ENCODE measurements at places on chromosomes 16 and 17.

DNA sequence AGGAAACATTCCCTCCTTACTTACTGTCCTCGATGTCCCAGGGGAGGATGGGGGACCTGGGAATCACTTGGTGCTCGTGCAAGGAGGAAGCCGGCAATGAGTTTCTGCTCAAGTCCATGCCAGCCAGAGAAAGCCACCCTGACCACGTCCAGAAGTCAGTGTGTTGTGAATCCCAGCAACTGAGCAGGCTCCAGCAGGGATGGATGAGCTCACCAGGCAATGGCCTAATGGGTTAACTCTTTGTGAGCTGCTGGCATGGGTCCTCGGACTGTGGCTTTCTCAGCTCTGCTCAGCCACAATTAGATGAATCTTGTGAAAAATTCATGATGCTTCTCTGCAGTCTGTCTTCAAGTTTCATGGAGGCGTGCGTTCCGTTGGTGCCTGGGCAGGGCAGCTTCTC is at the start of gene PIRT:
Gene PIRT (minus strand): TSS at position 167 of the 400 bp plus-strand sequence. CDS start 12,442 bp downstream, outside the sequence.
- no peak for DNase-seq

DNA sequence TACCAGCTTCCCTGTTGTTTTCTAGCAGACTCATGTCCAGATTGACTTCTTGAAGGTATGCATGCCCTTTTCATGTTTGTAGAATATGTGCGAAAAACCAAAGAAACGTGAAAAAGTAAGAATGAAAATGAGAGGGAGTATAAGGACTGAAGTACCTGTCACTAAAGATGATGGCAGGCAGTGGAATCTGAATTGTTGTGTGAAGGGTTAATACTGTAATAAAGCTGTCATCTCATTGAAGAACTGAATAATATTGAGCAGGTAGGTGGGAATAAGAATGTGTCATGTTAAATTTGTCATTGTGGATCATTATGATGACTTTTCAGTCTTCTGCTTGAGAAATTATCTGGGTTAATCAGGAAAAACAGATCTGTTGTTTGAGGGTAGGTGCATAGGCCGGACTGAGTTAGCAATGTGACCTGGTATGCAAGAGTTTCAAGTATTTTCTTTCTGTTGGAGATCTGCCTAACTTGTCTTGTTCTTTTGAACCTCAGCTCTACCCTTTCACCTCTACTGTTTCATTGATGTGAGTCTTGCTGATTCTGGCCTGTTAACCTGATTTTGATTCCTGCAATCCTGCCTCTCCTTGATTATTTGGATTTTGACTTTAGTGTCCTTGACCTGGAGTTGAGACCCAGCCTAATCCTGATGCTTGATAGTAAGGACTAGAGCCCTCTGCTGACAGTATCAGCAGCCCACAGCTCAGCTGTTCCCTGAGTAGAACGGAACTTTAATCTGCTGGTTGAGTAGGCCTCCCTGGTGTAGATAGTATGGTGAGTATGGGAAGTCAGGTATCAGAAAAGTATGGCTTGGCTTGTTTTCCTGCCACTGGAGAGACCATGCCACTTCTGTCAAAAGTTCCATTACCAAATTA is 64.6 kb downstream of the MAP2K4 start:
- DNase-seq: no peak

DNA sequence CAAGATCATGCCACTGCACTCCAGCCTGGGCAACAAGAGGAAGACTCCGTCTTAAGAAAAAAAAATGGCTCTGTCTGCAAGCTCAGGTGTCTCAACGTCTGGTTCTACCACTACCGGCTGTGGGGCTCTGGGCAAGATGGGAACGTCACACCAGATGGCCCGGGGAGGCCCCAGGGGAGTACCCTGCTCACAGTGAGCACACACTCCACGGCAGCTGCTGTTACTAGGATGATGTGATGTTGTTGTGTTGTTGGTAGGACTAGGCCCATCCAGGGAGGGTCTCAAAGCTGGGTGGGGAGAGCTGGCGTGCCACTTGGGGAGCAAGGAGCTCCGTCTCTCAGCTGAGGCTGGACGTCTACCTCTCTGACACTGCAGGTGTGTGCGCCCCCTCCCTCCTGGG is 9.4 kb upstream of the NPTX1 start:
- no peak for DNase-seq

DNA sequence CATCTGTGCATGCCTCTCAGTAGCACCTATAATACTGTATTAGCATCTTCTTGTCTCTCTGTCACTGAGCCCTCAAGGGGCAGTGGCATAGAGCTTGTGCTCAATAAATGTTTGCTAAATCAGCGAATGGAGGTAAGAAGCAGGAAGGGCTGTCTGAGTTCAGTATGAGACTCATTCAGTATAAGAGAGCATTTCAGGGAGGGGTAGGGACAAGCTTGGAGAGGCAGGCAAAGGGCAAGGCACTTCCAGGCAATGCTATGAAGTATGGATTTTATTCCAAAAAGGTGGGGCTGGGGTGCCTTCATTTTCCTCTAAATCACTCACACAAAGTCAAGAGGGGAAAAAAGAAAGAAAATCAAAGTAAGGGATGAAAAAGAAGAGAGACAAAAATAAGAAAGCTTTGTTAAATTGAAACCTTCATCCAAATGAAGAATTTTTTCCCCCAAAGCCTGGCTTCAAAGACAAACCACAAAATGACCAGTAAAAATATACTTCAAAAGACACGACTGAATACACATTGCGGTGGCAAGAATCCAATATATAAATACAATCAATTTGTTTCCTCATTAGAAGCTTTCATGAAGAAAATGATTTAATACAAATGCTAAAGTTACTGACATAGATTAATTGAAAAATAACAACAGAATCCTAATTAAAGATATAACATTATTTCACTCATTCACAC is 51.2 kb downstream of the SKAP1 start:
- no peak for DNase-seq

DNA sequence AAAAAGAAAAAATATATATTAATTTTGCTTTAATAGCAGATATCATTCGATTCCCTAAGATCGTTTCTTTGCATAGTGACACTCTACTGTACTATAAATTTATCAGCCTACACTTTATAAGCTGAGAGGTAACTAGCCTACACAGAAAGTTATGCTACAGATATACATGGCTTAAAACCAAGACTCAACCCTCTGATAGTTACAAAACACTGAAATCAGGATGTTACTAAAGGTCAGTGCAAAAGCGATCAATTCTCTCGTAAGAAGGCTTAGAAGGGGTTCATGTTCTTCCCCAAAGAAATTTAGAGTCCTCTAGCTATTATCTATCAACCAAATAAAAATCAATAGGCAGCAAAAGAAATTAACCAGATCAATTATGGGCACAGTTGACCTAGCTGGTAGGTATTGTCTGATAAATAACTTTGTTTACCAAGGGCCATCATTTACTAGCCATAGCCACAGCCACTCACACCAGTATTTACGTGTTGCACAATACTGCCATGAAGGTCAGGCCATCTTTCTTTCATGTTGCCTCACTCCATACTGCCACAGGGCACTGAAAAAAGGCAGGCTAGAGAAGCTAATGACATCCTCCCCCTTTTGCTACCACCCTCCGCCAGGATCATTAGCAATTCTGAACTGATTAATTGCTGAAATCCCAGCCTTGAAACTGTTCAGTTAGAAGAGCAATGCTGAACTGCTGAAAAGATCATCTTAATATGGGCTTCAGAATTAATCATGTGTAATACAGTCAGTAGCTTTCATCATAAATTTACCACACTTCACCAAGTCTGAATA is 43.7 kb downstream of the RND2 start:
- DNase-seq: no peak

- DNase-seq: peak; percentile 91
These were observed 37.5 kb downstream of the ERCC4 start for GRCh38 chr16:13957197-13958078.

DNA sequence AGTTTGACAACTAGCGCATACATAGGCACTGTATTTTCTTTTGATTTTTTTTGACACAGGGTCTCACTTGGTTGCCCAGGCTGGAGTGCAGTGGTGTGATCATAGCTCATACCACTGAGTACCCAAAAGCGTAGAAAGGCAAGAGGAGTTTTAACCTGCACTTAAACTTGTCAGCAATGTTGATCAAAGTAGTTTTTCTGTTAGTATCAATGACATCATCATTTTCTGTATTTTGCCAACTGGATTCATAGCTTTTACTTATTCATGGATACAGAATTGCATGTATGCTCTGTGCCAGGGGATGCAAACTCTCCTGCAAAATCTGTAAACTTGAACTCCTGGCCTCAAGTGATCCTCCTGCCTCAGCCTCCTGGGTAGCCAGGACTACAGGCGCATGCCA is 55.9 kb upstream of the ATP2A3 start:
- DNase-seq: no peak

DNA sequence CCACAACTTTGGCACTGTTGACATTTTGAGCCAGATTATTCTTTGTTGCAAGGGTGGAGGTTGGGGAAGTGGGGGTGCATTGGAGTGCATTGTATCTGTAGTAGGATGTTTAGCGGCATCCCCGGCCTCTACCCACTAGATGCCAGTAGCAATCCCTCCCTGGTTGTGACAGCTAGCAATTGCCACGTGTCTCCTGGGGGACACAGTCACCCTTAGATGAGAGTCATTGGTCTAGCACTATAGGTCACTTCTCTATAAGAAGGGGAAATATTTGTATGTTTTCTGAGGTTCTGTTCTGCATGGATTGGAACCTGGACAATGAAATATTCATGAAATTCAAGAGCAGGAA is 32.4 kb downstream of the MSI2 start:
- no peak for DNase-seq

GRCh38 chr17:75517297-75517865 is 1.1 kb downstream of the TSEN54 start:
- DNase-seq: no peak

- DNase-seq: peak; percentile 94
These were observed at the start of gene DUSP3 for GRCh38 chr17:43778337-43779144. Gene DUSP3, minus strand, starts transcription at chr17:43778977. Its CDS starts 53 bp downstream, at chr17:43778924.

DNA sequence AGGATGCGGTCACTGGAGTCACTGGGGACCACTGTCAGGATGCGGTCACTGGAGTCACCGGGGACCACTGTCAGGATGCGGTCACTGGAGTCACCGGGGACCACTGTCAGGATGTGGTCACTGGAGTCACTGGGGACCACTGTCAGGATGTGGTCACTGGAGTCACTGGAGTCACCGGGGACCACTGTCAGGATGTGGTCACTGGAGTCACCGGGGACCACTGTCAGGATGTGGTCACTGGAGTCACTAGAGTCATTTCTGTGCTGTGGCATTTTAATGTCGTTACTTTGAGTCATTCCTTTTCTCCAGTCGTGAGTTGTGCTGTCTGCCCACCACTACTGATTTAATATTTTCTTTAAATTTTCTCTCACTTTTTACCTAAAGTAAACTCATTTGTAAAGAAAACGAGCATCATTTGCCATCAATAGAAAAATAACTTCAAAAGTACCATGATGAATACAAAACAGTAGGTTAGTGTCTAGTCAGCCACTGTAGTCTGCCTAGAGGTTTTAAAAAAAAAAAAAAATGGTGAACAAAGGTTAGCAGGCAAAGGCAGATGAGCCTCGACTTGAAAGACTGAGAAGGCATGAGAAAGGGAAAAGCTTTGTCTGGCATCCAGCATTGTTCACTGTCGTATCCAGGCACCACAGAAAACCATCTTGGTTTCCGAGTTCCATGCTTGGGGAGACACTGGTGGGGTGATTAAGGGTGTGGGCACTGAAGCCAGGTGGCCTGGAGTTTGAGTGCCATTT is 346.6 kb downstream of the SNX29 start:
- no peak for DNase-seq

DNA sequence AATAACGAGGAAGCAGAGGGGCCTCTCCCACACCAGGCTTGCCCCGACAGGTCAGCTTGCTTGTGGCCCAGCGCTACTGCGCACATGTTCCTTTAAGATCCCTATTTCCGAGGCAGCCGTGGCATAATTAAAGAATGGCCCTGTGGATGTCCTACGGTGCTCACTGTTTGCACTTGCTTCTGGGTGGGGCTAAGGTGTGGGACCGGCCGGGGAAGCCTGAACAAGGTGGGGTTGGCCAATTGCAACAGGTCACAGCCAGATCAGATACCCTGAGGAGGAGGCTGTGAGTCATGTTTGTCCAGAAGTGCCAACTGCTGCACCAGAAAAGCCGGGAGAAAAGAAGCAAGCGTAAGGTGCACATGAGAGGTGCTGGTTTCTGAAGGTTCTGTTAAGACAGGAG is 158.5 kb upstream of the CACNG5 start:
- no peak for DNase-seq

GRCh38 chr16:83533193-83533592 is 274.6 kb upstream of the HSBP1 start:
- peak; percentile 86 for DNase-seq

DNA sequence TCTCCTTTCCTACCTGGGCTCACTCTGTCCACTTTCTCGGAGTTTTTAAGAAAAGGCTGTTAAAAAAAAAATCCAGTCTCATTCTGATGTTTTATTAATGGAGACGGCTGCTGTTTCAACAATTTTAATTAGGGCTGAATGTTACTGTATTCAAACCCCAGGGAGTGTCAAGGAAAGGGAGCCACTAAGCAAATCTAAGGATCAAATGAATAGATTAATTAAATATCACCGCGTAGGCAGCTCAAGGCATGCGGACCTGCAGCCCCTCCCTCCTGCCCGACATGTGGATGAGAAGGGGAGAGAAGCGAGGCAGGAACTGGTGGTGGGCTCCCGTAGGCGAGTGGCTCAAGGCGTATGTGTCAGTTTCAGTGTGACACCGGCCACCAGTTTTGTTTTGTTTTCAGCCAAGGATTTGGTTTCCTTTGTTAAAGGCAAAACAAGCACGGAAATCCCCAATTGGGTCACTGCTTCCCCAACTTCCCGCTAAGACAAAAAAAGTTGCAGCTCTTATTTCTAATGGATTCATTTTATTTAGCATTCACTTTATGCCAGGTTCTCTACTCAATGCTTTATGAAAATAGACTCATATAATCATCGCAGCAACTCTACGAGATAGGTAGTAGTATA is 110.6 kb downstream of the GP2 start:
- no peak for DNase-seq

DNA sequence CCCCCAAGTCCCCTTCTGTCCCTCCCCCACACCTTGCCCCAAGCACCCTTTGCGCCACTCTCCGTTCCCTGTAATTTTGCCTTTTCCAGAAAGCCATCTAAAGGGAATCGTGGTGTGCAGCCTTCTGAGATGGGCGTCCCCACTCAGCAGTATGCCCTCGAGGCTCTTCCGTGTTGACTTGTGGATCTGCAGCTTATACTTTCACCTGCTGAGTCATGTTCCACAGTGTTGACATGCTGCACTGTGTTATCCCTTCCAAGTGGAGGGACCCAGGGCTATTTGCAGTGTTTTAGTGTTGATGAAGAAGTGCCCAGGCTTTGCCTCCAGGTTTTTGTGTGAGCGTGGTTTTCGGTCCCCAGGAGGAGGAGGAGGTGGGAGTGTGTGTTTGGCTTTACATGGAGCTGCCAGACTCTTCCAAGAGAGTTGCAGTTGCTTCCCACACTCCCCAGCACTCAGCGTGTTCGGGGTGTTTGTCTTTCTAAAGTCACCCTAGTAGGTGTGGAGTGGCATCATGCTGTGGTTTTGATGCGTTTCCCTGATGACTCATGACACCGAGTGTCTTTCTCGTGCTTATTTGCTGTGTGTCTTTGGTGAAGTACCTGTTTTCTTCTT is 32.1 kb upstream of the JPT2 start:
- DNase-seq: peak; percentile 28
